ENCODE measurements at places on chromosomes 1 and 21. TPM values are rescaled to one million over a fixed set of nuclear protein-coding genes. Genes with fewer than 3 reads are reported as not detected.

Gene UBE2Q1
- 21.1 TPM for total RNA-seq

Gene EPS8L3
- total RNA-seq = not detected

Gene RIMKLA
- total RNA-seq = 18.2 TPM

Gene RNU1-3
- total RNA-seq = 29,651 TPM

Gene PPIE
- 28.4 TPM for total RNA-seq

Gene AMY1B
- total RNA-seq = not detected

Gene ANKRD45
- 9.7 TPM for total RNA-seq

Gene ALX3
- total RNA-seq = not detected
